ENCODE measurements at places on chromosomes 7 and 10.

DNA sequence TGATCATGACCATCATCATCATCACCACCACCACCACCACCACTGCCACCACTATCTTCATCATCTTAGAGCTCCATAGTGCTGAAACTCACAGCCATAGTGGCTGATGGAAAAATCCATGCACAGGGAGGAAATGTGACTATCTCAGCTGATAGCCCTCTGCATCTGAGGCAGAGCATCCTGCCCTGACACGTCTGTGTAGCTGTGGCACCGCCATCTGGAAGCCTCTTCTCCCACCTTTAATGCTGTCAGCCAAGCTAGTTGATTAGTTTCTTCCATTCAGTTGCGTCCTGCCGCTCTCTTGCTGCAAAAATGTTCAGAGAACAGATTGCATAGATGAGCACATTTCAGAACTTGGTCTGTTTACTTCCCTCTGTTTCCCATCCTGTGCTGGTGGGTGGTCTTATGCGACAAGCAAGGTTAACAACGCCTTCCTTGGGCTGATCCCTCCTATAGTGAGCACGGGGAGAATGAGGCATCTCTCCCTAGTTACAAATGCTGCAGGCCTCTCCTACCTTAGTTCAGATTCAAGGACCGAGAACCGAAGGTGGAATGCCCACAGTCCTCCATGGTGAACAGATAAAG, 478.6 kb downstream of the PLXNA4 start:
- no peak for DNase-seq

DNA sequence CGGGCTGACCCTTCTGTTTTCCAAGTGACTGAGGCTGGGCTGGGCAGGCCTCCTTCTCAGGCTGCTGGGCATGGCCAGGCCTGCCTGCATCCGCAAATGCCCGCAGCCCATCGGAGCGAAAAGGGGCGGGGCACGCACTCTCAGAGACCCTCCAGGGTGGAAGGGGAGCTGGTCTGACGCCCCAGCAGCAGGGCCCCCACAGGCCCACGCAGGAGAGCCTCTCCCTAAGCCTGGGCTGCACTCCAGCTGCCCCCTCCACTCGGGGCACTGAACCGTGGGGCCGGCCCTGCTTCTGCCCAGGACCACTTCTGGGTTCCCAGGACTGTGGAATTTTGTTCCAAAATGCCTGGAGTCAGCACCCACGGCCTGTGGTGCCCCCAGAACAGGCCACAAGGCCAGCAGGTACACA, 9.3 kb downstream of the ADAP1 start:
- DNase-seq, result no peak

DNA sequence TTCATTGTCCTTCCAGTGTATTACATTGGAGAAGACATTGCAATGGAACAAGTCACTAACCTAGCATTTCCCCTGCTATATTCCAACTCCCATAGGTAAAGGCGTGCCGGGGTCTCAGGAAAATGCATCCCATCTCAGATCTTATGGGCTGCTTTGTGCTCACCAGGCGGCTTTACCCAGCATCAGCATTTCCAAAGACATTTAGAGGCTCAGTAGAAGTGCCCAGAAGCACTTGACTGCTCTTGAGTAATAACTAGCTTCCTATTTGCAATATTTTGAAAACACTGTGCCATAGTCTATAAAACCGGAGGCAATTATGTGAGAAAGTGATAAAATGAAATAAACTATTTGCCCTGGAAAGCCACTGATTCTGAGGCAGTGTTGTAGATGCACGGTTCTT, 415.0 kb upstream of the NPVF start:
- DNase-seq, result no peak

- DNase-seq, result no peak
Measured at GRCh38 chr7:68245688-68246087, 1249.1 kb downstream of the TYW1 start.

DNA sequence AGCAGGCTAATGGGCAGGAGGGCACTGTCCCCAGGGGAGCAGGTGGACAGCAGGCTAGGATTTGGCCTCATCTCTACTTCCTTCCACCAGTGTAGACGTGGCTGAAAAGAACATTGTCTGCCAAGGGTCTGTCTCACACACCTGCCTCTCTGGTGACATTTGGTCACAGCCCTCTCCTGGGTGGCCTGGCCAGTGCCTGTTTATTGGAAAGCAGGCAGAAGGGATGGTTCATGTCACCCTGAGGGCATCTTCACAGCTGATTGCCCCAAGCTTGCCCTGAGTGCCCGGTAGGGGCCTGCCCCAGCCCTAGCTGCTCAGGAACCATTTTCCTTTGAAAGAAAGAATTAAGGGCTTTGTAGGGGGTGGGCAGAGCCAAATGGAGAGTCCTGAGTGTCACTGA, 138.7 kb downstream of the C10orf105 start:
- no peak for DNase-seq

GRCh38 chr7:326809-327232, 36.9 kb downstream of the FOXL3 start:
- DNase-seq, result no peak

- peak; percentile 8 for DNase-seq
Measured at GRCh38 chr7:157228864-157229422, 90.2 kb downstream of the UBE3C start.

GRCh38 chr10:17684537-17684936, 40.6 kb downstream of the STAM start:
- no peak for DNase-seq

DNA sequence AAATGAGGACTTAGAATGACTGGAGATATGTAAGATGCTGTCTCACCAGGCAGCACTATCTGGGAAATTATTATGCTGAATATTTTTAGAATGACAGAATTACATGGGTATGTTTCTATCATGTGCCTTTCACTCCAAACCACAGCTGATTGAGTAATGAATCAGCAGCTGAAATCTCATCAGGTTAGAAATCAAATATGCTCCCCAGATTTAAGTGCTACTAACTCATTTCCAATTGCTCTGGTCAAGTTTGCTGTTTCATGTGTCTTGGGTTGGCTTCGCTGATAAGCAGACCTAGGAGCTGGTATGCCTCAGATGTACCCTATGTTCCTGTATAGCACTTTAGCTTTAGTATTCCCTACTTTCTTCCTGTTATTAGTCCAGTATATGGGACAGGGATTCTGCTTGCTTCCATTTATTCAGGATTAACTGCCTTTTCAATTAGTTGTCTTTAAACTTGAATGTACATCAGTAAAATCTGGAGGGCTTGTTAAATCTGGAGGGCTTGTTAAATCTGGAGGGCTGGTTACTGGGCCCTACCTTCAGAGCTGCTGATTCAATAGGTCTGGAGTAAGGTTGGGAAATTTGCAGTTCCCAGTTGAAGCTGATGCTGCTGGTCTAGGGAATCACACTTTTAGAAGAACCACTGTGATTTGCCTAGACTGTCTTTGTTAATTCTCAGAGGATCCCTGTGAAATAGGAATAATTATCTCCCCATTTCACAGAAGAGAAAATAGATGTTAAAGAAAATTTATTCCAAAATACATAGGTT, 172.9 kb downstream of the DKK1 start:
- DNase-seq, result no peak

GRCh38 chr7:133910761-133911160, 216.4 kb upstream of the LRGUK start:
- no peak for DNase-seq

DNA sequence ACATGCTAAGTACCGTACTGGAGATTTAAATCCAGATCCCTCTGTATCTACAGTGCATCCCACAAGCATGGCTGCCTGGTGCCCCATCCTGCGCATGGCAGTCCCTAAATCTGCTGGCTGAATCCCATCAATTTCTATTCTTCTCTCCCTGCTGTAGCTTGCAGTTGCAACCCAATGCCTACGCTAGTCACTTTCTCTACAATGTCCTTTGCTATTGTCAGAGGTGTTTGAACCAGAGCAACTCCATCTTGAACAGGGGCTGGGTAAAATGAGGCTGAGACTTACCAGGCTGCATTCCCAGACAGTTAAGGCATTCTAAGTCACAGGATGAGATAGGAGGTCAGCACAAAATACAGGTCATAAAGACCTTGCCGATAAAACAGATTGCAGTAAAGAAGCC, 461.2 kb downstream of the PLXNA4 start:
- DNase-seq, result no peak

GRCh38 chr10:101284101-101284743, 55.0 kb upstream of the LBX1 start:
- no peak for DNase-seq

- peak; percentile 41 for DNase-seq
Measured at GRCh38 chr10:73810735-73811465, 498 bp downstream of the NDST2 start.

- DNase-seq, result peak; percentile 12
Measured at GRCh38 chr7:4809091-4809591, 33.7 kb downstream of the AP5Z1 start.

DNA sequence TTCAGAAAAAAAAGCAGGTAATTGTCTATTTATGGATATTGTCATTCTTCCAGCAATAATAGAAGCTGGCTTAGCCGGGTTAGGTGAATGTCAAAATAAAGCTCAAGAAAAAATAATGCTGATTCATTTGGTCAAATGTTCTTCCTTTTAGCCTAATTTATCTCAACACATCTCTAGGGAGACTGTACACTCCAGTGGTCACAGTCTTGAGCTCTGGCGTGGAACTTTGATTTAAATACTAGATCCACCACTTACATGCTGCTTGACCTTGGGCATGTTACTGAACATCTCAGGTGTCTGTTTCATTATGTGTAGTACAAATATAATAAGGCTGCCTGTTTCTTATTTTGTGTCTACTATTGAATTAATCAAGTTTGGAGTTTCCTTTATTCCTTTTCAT, 22.0 kb downstream of the PRTFDC1 start:
- no peak for DNase-seq

DNA sequence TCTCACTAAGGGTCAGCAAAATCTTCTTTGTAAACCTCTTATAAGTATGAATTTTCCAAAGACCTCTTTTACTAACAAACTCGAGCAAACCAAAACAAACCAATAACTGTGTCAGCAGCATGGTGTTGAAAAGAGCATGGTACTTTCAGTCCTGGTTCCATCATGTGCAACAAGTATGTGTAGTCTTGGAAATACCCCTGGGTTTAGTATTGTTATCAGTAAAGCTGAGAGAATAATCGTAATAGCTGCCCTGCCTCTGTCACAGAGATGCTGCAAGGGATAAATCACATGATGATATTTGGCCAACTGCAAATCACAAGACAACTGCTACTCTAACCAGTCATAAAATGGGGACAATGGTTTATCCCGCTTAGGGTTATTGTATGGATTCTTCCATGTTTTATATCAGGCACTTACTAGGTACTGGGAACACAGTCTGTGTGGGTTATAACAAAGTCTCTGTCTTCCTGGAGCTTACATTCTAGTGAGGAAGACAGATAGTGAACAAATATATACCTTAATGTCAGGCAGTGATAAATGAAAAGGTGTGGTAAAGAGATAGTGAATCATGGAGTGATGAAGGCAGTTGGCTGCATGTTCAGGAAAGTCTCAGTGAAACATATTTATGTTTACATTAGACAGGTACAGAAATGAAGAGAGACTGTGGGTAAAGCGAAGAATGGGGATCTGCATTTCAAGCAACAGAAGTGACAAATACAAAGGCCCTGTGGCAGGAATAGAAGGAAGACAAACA, 60.5 kb upstream of the C10orf90 start:
- no peak for DNase-seq

DNA sequence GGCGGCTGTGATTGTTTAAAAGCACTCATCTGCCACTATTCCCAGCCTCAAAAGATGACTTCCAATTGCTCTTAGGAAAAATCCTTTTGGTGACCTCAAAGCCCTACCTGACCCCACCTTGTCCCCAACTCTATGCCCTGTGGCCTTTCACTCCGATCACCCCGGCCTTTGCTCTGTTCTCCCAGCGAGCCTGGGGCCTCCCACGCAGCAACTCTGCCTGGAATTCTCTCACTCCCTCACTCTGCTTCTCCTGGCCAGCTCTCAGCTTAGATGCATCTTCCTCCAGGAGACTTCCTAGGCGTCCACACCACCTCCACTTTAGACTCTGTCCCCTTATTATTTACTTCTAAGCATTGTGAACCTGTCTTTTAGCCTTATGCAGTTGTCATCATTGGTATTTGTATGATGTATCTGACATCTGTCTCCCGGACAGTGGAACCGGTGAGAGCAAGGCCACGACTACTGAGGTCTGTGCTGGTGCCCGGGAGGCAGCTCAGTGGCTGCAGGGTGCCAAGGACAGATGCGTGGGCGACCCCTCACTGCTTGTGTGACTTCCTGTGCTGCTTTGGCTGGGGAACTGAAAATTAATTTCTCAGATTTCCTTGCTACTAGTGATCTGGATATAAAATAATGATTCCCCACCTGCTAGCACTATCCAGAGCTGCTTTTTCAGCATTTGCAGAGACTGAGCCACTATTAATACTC, 63.0 kb downstream of the PIP4K2A start:
- DNase-seq, result no peak

DNA sequence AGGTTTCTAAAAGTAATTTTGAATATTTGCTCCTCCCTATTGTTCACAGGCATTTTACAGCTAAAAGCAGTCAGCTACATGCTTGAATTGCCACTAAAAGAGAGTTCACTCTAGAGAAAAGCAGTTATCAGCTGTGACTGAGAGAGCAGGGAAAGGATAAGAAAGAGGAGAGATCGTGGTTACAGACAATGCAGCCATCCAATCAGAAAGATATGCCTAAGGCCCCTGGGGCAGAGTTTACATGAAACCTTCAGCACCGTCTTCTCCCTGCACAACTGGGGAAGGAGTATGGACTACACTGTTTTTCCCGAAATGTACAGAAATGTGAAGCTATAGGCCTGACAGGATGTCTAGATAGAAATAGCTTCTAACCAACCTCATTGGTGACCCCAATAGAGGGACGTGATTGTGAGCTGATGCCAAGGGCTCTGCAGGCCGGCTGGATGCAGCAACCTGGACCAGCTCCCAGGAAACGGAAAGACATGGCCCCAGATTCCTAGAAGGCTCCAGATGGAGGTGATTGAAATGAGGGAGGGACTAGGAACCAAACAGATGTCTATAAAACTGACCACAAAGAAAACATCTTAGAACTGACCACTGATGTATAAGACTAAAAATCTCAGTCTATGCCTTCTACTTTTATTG, 3.2 kb upstream of the VSTM4 start:
- no peak for DNase-seq

- DNase-seq, result no peak
Measured at GRCh38 chr10:27638071-27638750, 107.4 kb downstream of the MKX start.
